ENCODE measurements at places on chromosomes 12 and 14.

DNA sequence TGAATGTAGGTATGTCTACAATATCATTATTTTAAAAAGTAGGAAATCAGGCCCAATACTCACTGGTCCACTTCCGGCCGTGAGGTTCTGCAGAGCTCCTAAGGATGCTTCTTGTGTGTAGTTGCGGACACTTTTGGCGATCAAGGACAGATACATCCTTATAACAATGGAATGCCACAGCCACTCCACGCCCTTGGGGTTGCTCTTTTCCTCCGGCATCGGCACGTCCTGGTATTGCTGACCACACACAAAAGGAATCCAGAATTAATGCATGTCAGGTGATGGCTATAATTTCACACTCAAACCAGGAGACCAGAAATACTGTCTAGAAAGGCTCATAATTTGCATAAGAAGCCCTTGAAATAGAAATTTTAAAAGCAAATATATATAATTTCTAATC, 65.6 kb upstream of the YARS2 start:
- DNase-seq = no peak

DNA sequence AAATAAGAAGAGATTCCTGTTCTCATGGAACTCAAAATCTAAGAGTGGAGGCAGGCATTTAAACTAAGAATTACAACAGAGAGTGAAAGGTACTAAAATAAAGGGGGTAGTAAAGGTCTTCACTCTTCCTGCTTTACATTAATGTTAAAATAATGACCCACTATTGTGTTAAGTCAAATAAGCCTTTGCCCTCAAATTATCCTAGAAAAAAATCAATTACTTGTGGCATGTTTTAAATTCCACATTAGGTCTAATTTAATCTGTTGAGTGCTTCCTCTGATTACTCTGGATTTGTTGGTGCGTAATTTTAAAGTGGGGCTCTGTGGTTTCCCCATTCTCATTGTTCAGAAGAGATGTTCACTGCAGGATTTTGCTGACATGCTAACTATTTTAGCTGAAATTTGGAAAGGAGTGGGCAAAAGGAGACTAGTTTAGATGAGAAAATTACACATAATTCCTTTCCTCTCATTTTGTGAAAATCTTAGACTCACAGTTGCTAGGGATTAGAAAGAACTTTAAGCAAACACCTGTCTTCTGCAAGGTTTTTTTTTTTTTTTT, 35.5 kb downstream of the BTG1 start:
- DNase-seq = no peak

DNA sequence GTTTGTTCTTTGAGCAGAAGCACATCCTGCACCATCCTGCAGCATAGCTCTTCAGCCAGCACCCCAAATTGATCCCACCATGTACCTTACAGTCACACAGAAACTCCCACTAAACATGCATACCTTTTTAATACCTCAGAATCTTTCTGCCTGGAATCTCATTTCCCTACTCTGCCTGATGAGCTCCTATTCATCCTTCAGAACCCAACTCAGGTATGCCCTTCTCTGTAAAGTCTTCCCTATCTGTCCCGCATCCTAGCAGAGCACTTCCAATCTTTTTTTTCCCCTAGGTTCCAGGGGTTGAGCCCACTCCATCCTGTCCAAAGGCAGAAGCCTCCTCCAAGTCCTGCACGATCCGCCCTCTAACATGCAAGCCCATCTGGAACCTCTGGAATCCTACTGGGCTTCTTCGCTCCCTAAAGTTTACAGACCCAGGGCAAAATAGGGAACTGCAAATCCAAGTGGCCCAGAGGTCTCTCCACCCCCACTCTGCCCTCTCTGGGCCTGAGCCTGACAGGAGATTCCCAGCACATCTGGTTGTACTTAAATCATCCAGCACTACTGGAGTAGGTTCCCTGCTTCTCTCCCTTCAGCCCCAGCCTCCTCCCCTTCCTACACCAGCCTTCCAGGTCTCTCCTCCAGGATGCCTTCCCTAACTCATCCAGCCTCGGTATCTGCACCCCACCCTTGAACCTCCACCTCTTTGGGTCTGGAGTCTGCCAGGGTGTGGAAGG, 4.1 kb upstream of the FIGNL2 start:
- DNase-seq = no peak

DNA sequence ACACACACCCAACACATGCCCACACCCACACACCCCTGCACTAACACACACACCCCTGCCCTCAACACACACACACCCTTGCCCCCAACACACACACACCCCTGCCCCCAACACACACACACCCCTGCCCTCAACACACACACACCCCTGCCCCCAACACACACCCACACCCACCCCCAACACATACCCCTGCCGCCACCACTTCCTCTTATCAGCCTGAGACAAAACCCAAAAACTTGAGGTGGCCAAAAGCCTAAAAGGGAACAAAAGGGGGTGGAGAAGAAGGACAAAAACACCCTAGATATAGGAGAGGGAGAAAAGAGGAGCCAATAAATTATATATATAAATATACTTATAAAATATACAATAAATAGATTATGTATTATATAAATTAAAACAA, 9.1 kb upstream of the DEGS2 start:
- no peak for DNase-seq

GRCh38 chr14:61238611-61239245, 42.4 kb downstream of the TMEM30B start:
- DNase-seq = no peak

GRCh38 chr14:78863143-78863542, 693.0 kb downstream of the NRXN3 start:
- no peak for DNase-seq

- no peak for DNase-seq
These were observed 33.3 kb upstream of the PPM1A start for GRCh38 chr14:60215520-60216420.

GRCh38 chr14:69152902-69153151, at the start of gene DCAF5:
TSS of gene DCAF5 (minus strand) at chr14:69153119. CDS start at chr14:69152978, 141 bp downstream.
- DNase-seq = peak; percentile 86

DNA sequence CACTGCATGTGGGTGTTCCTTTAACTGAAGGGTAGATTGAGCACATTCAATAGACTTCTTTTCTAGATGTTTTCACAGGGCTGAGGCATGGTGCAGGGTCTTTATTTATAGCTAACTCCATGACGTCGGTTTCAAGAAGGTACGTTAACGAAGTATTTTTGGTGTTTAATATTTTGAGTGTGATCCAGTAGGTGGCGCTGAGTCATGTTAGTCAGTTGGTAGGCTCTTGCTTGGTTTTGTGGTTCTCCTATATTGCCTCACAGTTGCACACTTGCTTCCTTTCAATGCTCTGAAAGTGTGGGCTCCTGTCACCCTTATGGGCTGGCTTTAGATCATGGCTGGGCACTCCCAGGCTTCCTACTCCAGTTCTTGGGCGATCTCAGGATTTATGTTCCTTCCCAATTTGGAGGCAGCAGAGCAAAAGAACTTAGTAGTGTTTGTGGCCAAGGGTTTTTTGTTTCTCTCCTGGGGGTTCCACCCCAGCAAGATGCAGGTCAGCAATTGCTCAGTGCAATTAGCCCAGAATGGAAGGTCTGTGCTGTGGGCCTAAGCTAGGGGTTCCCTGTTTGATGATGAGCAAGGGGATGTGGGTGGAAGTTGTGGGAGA, 471.6 kb upstream of the FOXG1 start:
- no peak for DNase-seq

- no peak for DNase-seq
These were observed 6.2 kb upstream of the STXBP6 start for GRCh38 chr14:25055992-25056687.

DNA sequence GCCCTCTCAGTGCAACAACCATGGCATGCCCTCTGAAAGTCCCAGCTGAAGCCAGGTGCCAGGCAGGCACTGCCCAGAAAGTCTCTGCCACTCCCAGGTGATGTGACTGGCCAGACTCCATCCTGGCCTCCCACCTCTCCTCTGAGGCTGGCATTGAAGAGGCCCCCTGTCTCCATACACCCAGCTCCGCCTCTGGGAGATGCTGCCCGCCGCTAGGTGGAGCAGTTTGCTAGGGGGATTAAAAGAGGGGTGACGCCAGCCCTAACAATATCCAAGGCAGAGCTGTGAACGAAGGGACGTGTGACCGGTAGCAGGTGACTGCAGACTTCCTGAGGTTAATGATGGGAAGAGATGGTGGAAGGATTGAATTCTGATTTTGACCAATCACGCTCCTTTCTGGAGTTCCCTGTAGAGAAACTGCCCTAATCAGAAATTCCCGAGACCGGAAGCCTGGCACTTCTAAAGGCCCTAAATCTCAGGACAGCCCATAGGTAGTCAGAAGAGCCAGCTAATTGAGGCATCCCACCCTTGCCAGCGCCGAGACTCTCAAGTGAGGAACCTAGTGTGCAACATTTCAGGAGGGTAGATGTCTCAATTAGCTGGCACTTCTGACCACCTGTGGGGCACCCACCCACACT, 8.3 kb upstream of the PLEK2 start:
- DNase-seq = no peak

DNA sequence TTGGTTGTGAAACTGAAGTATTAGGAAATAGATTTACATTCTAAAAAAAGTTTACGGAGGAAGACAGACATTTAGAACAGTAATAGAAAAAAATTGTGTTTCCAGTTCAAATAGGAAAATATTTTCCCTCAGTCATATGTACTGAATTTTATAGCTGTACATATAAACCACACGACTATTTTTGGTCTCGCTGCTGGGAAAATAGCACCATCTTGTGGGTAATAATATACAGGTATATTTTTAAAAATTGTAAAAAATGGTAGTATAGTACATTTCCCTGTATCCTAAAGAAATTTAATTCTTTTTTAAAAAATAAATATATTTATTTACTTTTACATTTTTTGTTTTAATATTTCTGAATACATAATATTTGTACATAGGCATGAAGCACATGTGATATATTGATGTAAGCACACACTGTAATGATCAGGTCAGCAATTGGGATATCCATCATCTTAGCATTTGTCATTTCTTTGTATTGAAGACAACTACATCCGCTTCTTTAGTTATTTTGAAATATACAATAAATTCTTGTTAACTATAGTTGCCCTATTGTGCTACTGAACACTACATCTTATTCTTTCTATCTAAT, 168.6 kb downstream of the ALX1 start:
- no peak for DNase-seq

- no peak for DNase-seq
These were observed 66.9 kb upstream of the FGD4 start for GRCh38 chr12:32332446-32332845.

GRCh38 chr14:91349481-91350074, 68.0 kb downstream of the CCDC88C start:
- DNase-seq = no peak

GRCh38 chr12:4486980-4487379, 41.4 kb upstream of the FGF6 start:
- no peak for DNase-seq

DNA sequence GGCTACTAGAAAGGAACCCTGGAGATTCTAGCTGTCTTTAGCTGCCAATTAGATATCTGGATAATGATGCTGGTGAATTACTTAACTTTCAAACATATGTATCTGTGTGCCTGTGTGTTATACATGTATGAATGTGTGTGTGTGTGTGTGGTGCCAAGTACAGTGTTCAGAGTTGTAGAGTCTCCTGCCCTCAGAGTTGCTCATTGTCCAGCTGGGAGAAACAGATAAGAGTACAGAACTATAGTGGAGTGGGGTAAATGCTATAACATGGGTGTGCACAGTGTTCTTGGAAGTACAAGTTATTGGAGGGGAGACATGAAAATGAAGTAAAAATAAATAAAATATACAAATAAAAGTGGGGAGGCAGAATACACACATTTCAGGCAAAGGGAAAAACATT, 23.6 kb upstream of the ADAM20 start:
- no peak for DNase-seq

GRCh38 chr14:43877351-43877960, 629.6 kb downstream of the FSCB start:
- DNase-seq = no peak

DNA sequence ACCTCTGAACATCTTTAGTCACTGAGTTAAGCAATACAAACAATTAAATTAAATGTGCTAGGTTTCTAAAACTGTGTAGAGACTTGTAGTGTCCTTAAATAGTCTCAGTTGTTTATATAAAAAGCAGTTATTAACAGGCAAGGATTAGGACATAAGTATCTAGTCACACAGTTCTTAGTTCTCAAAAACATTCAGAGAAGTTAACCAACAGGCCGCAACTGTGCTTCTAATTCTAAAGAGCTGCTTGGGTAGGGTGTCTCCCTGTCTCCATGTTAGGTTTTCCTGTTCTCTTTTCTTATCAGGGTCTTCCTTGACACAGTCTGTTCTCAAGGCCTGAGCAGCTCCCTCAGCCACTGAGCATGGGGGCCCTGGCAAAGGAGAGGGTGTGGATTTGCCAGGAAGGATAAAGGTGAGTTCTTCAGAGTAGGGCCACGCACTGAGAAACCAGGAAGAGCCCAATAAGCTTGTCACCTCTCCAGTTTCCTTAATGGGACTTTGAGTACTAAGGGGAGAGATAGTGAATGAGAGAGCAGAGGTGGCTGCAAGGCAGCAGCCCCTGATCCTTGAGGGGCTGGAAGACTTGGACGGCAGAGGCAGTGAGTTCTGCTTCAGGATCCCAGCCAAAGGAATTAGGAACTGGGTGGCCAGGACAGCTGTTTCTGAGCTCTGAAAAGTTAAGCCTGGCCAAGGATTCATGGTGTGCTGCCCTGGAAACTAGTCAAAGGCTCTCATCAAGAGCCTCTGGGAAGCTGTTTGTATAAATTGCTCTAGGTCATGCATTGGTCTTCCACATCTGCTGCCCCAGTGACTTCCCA, 177.3 kb downstream of the MYRFL start:
- DNase-seq = no peak
